ENCODE measurements at places on chromosomes 1 and 21.

DNA sequence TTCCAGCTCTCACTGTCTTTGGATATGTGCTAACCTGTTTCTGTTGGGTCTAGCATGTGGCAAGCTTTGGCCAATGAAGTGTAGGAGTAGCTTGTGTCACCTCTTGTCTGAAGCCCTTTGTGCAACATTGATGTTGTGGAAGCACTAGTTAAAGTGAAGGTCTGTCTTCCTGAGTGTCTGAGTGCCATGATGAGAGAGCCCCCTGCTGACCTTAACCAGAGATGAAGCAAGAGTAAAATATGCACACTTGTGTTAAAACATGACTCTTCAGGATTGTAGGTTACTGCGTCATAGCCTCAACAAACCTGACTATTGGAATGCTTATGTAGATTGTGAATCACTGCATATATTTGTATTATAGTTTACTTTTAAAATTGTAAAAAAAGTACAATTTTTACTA is 103.7 kb downstream of the NCAM2 start:
- DNase-seq = no peak

GRCh38 chr1:16078925-16079656 is 5.6 kb upstream of the FAM131C start:
- DNase-seq = peak; percentile 67

- DNase-seq = no peak
These were observed 212.5 kb downstream of the FGGY start for GRCh38 chr1:59509341-59509875.

DNA sequence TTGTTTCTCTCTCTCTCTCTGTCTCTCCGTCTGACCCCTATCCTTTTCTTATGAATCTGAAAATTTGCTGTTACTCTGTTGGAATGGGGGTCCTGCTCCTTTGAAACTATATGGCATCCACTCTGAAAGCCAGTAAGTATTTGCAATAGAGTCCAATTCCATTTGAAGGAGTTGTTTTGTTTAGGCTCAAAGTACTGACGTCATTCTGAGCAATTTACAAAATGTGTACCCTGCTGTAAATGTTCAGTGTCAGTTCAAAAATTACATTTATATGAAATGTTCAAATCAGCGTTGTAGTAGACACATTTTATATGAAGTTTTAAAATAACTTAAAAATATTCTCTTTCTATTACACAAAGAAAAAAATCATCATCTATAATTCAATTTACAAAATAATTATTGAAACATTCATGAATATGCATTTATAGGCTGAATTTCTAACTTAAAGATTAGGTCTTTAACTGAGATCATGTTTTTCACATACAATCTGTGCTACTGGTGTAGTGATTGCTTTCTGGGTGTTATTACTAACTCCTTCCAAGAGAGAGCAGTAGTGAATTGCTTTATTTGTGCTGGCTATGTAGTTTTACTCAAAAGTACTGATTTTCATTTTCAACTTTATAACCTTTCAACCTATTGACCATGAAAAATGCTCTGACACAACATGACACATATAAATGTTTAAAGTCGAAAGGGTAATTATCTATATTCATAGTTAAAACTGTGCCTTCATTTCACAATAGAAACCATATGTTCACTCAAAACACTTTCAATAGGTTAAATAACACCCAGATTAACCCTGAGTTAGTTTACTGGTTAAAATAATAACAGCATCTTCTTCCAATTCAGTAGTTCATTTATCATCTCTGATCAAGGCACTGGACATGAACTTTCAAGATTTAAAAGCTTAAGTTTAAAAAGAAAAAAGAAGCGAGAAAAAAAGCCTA is 253.1 kb upstream of the ADGRL4 start:
- DNase-seq = no peak

GRCh38 chr1:212582291-212582690 is 26.3 kb upstream of the ATF3 start:
- DNase-seq = no peak

GRCh38 chr1:67300561-67300960 is 7.1 kb upstream of the IL12RB2 start:
- DNase-seq = no peak

- DNase-seq = no peak
These were observed 28.9 kb upstream of the NLRP3 start for GRCh38 chr1:247387096-247387495.

- no peak for DNase-seq
These were observed 41.2 kb downstream of the DMAP1 start for GRCh38 chr1:44254392-44254910.

GRCh38 chr1:58789996-58790660 is 6.3 kb upstream of the JUN start:
- DNase-seq = no peak

DNA sequence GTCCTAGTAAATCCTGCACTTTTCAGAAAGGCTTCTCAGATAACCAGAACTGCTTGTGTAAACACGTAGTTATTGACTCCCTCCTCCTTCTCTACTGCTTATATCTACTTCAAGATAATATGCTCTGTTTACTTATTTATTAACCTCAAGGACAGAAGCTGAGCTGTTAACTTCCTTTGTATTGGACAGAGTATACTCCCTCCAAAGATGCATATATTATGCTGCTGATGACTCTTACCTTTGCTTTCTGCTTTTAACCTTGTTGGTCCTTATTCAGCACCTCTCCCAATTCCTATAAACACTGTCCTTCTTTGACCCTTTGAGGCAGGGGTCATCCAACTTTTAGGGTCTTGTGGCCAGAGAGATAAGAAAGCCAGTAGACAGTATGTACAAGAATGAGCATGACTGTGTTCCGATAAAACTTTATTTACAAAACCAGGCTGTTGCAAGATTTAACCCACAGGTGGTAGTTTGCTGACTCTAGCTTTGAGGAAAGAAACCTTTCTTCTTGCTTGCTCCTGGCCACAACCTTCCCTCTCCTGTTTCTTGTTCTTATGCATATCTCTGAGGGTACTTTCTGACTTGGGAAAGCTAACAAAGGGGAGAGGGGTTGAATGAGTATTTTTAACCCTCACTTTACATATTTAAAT is 4.9 kb downstream of the TPM3 start:
- DNase-seq = no peak

GRCh38 chr1:14871218-14871970 is 272.9 kb downstream of the KAZN start:
- no peak for DNase-seq

DNA sequence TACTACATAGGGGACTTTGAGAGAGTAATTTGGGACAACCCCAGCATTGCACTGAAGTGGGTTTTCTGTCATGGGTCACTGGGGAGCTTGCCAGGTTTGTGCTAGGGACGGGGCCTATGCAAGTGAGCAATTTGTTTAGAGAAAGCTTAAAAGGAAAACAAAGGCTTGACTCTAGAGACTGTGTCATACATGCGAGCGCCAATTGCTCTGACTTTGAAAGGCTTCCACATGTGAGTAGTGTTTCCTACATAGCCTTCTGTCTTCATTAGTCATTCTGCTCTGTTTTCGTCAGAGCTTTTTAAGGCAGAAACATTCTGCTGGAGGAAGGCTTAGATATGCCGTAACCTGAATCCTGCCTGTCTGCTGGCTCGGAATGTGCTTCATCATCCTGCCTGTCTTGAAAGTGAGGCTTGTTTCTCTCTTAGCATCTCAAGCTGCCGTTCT is 28.4 kb downstream of the TRIM45 start:
- DNase-seq = no peak

GRCh38 chr1:8987881-8988617 is 38.2 kb downstream of the SLC2A7 start:
- DNase-seq = peak; percentile 65

- no peak for DNase-seq
These were observed 14.8 kb upstream of the PTPRC start for GRCh38 chr1:198623752-198624647.

DNA sequence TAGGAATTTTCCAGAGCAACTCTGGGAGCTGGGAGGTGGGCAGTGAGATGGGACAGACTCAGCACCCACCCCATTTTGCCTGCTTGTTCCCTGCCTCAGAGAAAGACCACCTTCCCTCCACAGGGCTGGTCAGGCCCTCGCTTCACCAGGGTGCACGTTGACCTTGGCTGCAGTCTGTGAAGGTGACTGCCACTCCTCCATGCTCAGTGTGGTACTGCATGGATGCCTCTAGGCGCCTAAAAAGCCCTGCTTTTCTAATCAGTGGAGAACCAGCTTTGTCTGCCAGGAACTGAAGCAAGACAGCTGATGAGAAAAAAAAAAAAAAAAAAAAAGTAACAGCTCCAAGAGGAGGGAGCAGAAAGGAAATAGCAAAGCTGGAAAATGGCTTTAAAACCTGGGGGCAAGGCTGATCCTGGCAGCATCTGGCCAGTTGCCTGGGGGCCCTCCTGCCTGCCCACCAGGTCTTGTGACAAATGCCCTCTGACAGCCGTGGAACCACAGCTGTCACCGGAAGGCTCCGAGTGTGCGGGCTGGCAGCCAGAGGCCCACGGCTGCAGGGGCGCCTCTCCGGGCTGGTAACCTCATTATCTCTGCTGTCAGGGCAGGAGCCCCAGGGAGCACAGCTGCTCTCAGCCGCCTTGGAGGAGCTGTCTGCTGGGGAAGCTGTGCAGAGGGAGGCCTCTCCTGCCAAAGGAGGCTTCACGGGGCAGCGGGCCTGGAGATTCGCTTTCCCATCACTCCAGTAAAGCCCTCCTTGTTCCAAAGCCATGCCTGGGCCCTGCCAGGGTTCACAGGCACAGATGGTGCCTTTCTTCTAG is 13.7 kb downstream of the KIAA1614 start:
- no peak for DNase-seq

- DNase-seq = no peak
These were observed 126.9 kb downstream of the COQ8A start for GRCh38 chr1:227066999-227067398.

DNA sequence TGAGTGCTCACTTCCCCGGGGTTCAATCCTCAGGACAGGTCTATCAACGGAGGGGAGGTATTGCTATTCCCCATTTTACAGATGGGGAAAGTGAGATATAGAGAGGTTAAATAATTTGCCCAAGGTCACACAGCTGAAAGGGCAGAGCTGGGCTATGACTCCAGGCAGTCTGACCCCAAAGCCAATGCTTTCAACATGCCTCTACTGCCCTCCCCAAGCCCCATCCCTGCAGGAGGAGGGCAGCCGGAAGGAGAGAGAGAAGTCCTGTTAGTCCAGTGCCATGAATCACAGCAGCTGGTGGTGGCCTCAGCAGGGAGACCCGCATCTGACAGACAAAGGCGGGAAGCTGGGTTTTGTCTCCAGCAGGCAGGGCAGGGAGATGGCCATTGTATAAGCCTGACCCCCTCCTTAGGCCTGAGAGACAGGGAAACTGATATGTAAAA is 20.0 kb upstream of the CLIC4 start:
- DNase-seq = no peak

DNA sequence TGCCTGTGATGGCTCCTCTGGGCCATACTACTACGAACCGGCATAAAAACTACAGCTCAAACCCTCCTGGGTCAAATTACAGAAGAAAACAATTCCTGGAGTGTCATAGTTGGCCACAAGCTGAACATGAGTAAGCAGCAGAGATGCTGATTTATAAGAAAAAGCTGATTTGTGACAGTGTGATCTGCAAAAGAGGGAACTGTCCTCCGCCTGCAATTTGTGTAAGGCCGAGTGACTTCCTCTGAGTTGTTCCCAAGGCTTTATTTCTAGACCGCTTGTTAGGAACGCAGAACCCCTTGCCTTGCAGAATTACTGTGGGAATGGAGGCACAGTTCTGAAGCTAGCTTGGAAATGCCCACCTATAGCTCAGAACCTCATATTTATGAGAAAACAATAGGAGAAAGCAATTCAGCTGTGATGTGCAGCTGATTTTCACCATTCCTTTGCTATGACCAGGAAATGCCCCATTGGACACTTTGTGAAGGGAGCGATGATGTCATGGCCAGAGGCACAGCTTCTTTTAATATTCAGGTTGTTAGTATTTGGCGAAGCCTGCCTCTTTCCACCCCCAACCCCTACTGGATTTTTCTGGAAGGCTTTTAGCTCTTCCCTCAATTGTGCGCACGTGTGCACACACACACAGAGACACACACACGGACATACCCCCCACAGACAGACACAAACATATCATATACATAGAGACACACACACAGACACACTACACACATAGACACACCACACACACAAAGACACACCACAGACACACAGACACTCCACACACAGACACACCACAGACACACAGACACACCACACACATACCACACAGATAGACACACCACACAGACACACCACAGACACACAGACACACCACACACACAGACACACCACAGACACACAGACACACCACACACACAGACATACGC is 47.6 kb downstream of the IER5 start:
- DNase-seq = no peak

- no peak for DNase-seq
These were observed 21.9 kb downstream of the ZYG11B start for GRCh38 chr1:52748119-52748518.

GRCh38 chr1:37244083-37244480 is 209.8 kb upstream of the GRIK3 start:
- no peak for DNase-seq

GRCh38 chr1:229726061-229726460 is 100.0 kb downstream of the URB2 start:
- DNase-seq = no peak

- no peak for DNase-seq
These were observed 44.2 kb upstream of the RGS7 start for GRCh38 chr1:241401156-241401555.

DNA sequence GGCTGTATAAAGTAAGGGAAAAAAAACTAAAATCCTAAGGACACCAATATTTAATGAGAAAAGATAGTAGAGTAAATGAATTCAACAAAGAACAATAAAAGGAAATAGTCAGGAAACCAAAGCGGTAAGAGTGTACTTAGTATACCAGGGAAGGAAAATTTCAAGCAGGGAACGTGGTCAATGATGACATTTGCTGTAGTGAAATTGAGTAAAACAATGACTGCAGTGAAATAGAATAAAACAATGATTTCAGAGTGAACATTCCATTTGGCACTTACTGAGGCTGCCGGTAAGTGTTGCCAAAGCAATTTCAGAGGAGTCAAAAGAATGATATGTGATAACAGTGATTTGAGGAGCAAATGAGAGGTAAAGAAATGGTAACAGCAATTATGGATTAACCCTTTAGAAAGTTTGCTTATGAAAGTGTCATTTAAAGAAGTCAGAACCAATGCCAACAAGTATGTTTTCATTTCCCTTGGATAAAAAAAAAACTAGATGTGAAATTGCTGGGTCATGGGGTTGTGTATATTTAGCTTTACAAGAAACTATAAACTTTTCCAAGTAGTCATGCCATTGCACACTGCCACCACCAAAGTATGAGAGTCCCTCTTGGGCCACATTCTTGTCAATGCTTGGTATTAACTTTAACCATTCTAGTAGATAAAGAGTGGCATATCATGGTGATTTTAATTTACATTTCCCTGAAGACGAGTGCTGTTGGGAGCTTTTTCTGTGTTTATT is 50.5 kb downstream of the VCAM1 start:
- no peak for DNase-seq

- no peak for DNase-seq
These were observed 22.3 kb upstream of the COL18A1 start for GRCh38 chr21:45382697-45382997.

GRCh38 chr1:37560401-37561132 is 3.8 kb downstream of the DNALI1 start:
- no peak for DNase-seq

All from activated T-cell treated with anti-CD3 and anti-CD28 coated beads for 48 hours (primary cell).